CD4-positive, alpha-beta T cell treated with Interleukin-15 for 4 hours (primary cell): ENCODE measurements at places on chromosomes 11 and 22.
A peak's percentile ranks its signal among the peaks of the same experiment; 100 is the strongest.

- DNase-seq: no peak
Measured at GRCh38 chr11:133934599-133935550, 21.9 kb downstream of the IGSF9B start.

DNA sequence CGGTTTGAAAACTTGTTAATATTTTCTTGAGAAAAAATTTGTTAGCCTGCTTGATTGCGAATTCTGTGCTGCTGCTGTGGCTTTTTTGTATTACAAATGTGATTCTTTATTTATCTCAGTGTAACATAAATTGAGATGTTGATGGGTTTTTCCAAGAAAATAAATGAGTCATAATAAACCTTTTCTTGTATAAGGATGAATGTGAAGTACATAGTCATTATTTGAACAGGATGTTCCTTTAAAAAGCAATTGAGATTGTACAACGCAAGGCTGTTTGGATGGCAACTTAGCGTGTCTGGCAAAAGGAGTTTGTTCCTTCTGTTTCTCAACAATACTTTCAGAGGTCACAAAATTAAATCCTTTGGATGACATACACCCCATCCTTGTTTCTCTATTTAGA is 24.6 kb upstream of the CARD18 start:
- DNase-seq: no peak

DNA sequence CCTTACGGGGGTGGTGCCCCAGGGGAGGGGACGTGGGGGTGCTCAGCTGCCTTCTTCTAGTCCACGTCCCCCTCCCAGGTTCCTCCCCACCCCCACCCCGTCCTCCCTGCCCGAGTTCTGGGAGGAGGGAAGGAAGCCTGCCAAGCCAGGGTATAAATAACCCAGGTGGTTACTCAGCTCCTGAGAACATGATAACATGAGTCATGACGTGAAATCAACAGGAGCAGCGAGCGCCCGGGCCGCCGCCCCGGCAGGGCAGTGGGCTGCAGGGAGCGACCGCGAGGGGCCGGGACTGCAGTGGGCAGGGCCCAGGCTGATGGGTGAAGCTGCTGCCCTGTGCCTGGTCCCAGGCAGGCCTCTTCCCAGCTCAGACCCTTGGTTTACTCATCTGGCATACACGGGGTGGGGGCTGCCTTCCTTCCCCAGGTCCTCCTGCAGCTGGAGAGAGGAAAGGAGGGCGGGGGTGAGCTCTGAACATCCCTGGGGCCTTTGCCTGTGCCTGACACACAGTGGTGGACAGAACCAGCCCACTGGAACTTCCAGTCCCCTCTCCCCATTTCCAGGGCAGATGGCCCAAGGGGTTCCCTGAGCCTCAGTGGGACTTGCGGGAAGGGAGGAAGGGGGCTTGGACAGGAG is 8.8 kb upstream of the PDGFB start:
- DNase-seq: no peak

GRCh38 chr22:39128508-39128907 is 24.0 kb downstream of the CBX7 start:
- DNase-seq: no peak

- DNase-seq: no peak
Measured at GRCh38 chr11:705646-706438, at the start of gene EPS8L2. Gene EPS8L2, plus strand, starts transcription at chr11:706231. Its CDS starts 3,177 bp downstream, at chr11:709408.

GRCh38 chr11:2911785-2912391 is 17.3 kb downstream of the PHLDA2 start:
- no peak for DNase-seq

- no peak for DNase-seq
Measured at GRCh38 chr11:61851113-61851899, 23.2 kb downstream of the FADS2 start.

GRCh38 chr11:130512662-130513061 is 64.2 kb downstream of the ADAMTS15 start:
- DNase-seq: no peak

- DNase-seq: peak; percentile 80
Measured at GRCh38 chr22:50530877-50531545, 1.2 kb upstream of the TYMP start.

DNA sequence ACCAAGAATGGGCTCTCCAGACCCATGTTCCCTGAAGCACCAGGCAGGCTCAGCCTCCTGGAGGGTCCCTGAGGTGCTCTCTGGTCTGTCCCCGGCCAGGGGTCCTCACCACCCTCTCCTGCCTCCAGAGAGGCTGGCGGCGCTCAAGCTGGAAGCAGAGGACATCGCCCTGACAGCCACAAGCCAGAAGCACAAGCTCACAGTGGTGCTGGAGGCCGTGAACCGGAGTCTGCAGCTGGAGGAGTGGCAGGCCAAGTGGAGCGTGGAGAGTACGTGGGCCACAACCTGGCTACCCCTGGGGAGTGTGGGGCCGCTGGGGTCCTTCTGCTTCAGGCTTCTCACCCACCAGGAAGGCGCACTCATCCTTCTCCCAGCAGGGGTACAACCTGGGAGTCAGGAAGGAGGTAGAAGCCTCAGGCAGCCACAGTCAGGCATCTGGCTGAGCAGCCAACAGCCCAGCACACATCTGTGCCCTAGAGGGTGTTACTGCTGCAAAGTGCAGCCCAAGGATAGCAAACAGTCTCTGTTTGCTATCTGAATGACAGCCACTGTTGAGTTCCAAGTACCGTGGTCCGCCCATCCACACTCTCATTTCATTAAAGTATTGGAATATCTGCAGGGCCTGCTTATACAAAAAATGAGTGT is 8.4 kb downstream of the PARVG start:
- DNase-seq: no peak

GRCh38 chr11:61151545-61152252 is 9.5 kb downstream of the VPS37C start:
- DNase-seq: no peak

- DNase-seq: no peak
Measured at GRCh38 chr22:46774253-46774979, 12.0 kb downstream of the TBC1D22A start.

- no peak for DNase-seq
Measured at GRCh38 chr11:106384429-106384828, 307.0 kb downstream of the AASDHPPT start.

- DNase-seq: no peak
Measured at GRCh38 chr22:21598302-21598701, 30.8 kb downstream of the UBE2L3 start.

GRCh38 chr11:128664317-128664716 is 29.6 kb upstream of the FLI1 start:
- no peak for DNase-seq

DNA sequence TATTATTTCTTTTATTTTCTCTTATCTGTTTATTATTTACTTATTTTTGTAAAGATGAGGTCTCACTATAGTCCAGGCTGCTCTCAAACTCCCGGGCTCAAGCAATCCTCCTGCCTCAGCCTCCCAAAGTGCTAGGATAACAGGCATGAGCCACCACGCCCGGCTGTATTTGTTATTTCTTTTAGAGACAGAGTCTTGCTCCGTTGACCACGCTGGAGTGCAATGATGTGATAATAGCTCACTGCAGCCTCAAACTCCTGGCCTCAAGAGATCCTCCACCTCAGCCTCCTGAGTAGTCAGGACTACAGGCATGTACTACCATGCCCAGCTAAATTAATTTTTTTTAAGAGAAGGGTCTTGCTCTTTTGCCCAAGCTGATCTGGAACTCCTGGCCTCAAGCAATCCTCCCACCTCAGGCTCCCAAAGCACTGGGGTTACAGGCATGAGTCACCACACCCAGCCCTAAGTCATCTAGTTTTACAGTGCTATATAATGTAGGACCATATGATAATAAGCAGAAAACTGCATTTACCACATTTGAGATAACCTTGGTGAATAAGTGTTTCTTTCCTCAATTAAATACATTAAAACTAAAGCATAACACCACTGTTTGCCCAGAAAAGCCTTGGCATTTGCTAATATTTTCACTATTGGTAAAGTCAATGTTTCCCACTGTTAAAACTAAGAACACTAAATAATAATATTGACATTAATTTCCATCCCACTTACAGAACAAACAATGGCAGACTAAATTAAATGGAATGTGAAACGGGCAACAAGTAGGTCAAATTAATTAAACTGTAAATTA is 127.5 kb downstream of the SIK3 start:
- DNase-seq: no peak

DNA sequence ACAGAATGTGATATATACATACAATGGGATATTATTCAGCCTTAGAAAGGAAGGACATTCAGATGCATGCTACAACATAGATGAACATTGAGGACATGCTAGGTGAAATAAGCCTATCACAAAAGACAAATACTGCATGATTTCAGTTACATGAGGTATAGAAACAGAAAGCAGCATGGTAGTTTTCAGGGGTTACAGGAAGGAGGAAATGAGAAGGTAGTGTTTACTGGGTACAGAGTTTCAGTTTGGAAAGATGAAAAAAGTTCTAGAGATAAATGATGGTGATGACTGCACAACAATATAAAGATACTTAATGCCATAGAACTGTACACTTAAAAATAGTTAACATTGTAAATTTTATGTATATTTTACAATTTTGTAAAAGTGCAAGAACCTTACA is 266.7 kb upstream of the C11orf87 start:
- DNase-seq: no peak

DNA sequence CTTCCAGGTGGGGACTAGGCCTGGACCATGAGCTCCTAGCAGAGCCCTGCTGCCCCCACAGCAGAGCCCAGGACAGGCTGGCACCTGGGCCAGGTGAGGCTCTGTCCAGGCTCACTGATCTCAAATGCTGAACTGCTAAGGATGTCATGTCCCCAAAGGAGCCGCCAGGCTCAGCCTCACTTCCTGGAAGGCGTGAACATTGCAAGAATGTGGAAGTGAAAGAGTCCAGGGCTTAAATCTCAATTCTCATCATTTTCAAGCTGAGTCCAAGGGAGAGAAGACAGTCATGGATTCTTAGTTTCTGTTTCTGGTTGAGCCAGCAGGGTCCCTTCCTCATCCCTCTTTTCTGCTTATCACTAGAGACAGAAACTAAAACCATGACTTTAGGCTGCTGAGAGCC is 5.0 kb downstream of the ASCL2 start:
- DNase-seq: peak; percentile 11

DNA sequence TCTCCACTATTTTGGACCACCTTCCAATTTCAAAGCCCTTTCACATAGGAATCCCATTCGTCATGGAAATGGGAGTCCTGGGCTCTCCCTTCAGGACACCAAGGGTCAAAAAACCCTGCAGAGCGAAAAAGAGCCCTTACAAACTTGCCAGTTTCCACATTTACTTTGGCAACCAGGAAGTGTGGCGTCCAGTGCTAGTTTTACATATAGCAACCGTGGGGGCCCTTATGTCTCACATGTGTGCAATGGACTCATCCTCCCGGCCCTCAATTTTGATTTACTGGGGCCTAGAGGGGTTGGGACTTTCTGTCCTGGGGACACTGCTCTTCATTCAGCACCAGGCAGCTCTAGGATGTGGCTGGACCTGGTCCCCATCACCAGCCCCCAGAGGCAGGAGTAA is 33.7 kb downstream of the DAGLA start:
- no peak for DNase-seq
